8988T (cell line): ENCODE measurements at places on chromosomes 16 and 17.
A peak's percentile ranks its signal among the peaks of the same experiment; 100 is the strongest.

GRCh38 chr16:50401355-50401754, 32.6 kb upstream of the BRD7 start:
- DNase-seq, result no peak

DNA sequence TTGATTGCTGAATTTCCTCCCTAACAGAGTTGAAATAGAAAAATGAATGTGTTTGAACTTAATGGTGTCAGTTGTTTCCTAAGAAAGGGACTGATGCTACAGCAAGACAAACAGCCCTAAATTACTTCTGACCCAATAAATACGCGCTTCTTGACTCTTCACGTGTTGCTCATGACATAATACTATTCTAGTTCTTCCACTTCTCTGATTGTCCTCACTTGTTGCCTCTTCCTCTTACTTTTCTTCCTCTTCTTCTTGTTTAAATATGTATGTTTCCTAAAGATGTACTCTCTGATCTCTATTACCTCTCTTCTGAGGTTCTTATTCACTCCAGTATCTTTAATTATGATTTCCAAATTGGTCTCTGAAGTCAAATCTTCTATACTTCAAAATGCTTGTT, 32.4 kb downstream of the RNF43 start:
- no peak for DNase-seq

- DNase-seq, result peak; percentile 64
Observed at GRCh38 chr17:4739122-4740024, at the start of the genes CXCL16 and ZMYND15. TSS of gene CXCL16 (minus strand) at chr17:4739928. CDS start at chr17:4739339, 589 bp downstream. TSS of gene ZMYND15 (plus strand) at chr17:4739833. CDS start at chr17:4740549, 716 bp downstream.

DNA sequence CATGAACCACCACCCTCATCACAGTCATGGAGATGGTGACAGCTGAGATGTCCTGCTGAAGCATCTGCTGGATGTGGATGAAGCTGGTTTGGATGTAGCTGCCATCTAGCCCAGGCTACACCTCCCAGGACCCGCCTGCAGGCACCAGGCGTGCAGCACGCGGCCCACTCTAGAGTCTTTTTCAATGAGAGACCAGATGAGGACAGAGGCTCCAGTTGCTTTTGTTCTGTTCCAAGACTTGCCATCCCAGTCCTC, 102.1 kb downstream of the ZNF778 start:
- DNase-seq, result no peak

GRCh38 chr16:66058172-66058691, 308.3 kb upstream of the CDH5 start:
- no peak for DNase-seq

DNA sequence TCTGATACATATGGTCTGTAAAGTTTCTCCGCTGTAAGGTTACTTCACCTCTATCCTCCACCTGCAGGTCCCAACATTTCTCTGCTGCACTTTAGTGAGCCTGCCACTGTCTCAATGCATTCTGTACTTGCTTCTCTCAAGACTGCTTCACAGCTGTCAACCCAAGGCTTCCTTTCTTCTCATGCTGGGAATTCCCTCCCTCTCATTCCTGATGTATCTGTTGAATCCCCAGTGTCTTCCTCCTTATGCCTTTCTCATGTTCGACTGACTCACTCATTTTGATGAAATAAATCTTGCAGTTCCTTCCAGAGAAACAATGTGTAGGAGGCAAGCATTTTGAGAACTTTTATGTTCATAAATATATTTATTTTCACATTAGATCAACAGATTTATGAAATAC, 288.3 kb downstream of the CNTNAP4 start:
- no peak for DNase-seq

DNA sequence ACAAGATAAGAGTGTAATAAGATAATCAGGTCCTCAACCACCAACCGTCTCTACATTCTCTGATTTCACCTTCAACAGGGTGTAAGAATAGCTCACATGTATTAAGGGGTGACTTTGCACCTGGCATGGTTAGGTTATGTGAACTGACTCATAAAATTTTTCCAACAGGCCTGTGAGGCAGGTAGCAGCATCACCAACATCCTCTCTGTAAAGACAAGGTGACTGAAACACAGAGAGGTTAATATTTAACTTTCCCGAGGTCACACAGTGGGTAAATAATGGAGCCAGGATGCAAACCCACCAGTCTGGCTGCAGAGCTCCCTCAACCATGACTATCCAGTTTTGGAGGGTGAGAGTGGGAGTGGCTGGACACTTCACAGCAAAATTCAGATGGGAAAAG, 317.2 kb downstream of the C16orf95 start:
- DNase-seq, result no peak

- DNase-seq, result no peak
Observed at GRCh38 chr16:79497606-79498350, 102.8 kb downstream of the MAF start.

GRCh38 chr16:2810651-2811050, 6.4 kb upstream of the PRSS21 start:
- no peak for DNase-seq

GRCh38 chr17:58648236-58648635, 43.6 kb downstream of the TEX14 start:
- DNase-seq, result no peak

GRCh38 chr17:73600103-73600871, 44.0 kb downstream of the SDK2 start:
- no peak for DNase-seq

- DNase-seq, result no peak
Observed at GRCh38 chr16:27322858-27323780, 9.3 kb downstream of the IL4R start.

- DNase-seq, result no peak
Observed at GRCh38 chr16:12152740-12153139, 176.2 kb downstream of the SNX29 start.

- no peak for DNase-seq
Observed at GRCh38 chr16:78788696-78789095, 689.2 kb downstream of the WWOX start.

GRCh38 chr16:55756963-55757362, 75.9 kb downstream of the CES1 start:
- no peak for DNase-seq

DNA sequence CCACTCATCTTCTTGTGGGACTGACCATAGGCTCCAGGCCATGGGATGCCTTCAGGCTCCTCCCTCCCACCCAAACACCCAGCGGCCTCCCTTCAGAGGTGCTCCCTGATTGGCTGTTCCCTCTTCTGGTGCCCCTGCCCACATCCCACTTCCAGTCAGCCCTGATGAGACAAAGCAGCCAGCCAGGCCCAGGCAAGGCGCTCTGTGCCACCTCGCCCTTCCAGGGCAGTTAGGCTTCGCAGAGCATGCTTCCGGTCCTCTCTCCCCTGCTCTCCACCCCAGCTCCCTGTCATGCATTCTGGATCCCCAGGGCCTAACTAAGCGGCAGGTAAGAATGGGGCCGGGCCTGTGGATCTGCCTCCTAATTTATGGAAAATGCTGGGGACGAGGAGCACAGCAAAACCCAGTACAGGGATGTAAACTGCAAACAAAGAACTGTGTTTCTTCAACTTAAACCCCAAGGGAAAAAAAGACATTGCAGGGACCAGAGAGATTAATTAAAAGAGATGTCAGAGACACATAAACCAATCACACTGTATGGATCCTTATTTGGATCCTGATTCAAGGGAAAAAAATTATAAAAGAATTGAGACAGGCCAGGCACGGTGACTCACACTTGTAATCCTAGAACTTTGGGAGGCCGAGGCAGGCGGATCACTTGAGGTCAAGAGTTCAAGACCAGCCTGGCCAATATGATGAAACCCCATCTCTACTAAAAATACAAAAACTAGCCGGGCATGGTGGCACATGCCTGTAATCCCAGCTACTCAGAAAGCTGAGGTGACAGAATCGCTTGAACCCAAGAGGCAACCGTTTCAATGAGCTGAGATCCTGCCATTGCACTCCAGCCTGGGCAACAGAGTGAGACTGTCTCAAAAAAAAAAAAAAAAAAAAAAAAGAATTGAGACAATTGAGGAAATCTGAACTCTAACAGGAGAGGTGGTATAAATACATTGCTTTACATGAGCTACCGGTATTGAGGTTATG, 26.0 kb downstream of the ZDHHC7 start:
- DNase-seq, result no peak

- DNase-seq, result no peak
Observed at GRCh38 chr16:55189224-55189623, 134.8 kb upstream of the IRX6 start.

DNA sequence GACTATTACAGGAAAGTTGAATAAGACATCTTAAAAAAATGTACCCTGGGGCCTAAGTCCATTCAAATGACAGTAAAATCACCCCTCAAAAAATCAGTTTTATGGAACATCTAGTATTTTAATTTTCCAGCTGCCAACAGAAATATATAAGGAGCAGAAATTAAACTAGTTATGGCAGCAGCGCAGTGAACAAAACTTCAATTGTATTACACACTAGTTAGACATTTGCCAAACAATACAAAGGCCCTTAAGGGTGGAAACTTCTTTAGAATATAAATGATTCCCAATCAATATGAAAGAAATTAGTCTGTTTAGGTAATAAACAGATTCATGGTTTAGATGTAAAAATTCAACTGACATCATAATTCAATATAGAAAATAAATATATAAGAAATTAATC, 18.1 kb upstream of the RFFL start:
- no peak for DNase-seq

DNA sequence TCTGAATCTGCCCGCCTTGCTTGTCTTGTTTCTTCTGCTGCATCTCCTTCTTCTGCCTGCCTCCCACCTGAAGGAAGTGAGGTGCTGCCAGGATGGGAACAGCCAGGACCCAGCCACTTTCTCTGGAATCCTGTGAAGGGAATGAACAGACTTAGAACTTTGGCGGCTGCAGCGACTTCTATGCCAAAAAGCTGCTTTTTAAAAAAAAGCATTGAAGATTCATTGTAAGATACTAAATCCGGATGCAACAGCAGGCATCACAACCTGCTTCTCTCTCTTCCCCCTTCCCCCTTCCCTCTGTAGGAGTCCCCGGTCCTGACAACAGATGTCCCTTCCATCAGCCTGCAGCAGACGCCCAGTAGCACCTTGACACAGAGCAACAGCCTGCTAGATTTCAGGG, 176.3 kb downstream of the HS3ST4 start:
- no peak for DNase-seq

- DNase-seq, result no peak
Observed at GRCh38 chr16:23836078-23836403, 258 bp downstream of the PRKCB start.

GRCh38 chr17:41907185-41907556, 11.6 kb downstream of the ACLY start:
- DNase-seq, result no peak

DNA sequence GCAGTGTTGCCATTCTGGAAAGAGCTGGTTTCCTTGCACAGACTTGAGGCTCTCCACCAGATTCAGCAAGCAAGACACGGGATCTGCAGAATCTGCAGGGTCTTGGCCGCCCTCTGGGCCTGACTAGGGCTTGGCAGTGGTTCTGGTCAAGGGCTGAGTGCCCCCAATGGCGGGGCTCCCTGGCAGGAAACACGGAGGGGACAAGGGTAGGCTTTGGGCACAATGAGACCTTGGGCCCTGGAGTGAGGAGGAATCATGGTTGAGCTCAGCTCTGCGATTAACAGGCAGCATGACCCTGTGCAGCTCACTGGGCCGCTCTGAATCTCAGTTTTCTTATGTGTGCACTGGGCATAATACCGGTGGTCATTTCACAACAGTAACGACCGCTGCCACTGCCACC, 249.9 kb downstream of the GSG1L start:
- no peak for DNase-seq

GRCh38 chr16:3101841-3102470, 2.9 kb upstream of the ZSCAN10 start:
- DNase-seq, result no peak

GRCh38 chr17:50872710-50873424, 6.7 kb upstream of the TOB1 start:
- no peak for DNase-seq

- no peak for DNase-seq
Observed at GRCh38 chr17:42485680-42486079, 27.0 kb downstream of the ATP6V0A1 start.

DNA sequence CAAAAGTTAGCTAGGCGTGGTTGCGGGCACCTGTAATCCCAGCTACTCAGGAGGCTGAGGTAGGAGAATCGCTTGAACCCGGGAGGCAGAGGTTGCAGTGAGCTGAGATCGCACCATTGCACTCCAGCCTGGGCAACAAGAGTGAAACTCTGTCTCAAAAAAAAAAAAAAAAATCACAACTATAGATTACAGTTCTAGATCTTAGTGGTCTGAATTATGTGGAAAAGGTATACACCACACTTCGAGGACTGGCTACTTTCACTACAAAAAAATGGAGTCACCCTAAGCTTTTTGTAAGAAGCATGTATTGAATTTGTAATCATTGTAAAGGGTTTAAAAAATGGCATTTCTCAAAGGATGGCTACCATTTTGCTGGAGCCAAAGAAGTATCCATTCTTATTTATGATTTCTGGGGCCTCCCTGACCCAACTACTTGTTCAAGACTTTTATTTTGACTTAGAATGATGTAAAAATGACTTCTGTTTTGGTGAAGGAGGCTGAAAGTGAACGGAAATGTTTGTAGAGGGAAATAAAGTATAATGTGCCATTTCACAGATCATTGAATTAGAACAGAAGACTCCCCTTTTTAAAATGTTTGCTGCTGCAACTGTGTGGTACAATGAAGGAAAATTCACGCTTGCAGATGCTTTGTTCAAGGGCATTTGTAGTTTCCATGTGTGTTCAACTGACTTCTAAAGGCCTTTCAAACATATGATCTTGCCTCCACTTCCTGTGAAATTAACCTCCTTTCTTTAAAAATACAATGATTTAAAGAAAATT, 37.1 kb upstream of the NOL11 start:
- no peak for DNase-seq

DNA sequence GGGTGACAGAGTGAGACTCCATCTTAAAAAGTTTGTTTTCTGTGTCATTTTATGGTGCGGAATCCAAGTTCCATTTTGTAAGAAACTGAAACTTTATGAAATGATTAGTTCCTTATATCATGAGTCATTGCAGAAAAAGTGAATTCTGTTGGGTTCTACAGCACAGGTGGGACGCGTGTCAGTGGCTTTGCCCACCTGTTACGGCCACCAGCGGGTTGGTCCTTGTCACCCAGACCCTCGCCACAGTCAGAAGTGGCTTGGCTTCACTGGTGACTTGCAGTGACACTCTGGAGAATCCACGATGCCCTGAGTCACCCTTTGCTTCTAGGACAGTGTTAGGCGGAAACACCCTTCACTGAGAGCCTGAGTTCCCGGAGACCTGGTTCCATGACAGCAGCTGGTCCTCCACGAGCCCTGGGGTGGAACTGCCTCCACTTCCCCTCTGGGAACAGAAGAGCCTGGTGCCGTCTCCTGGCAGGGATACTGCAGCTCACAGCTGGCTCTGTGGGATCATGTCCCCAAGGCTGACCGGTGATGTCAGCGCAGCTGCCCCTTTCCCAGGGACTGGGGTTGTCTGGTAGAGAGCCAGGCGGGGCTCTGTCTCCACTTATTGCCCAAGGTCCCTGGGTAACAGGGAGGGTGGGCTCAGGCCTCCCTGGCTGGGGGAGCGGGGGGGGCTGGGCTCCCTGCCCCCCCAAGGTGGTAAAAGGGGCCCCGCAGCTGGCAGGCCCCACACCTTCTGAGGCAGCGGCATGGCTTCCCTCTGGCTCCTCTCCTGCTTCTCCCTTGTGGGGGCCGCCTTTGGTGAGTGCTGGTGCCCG, at the start of gene CTRB1:
Gene CTRB1, plus strand, starts transcription at position 733 of the 821 bp plus-strand sequence. Its CDS starts 20 bp downstream, at position 753.
- no peak for DNase-seq

DNA sequence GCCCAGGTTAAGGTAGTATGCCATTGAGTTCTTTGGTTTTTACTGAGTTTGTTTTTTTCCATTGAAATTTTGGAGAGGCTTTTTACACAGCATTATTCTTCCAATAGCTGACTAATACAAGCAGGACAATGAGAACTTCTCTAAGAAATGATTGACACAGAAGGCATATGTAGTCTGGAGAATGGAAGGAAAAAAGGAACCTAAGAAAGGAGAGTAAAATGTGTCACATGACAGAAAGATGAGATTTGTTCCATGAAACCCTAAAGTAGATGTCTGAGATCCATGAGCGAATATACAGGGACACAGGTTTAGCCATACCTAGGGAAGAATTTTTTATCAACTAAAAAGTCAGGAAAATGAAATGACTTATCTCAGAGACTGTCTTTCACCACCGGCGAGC, 80.7 kb downstream of the AKAP1 start:
- no peak for DNase-seq
